Fibroblast of skin of abdomen (primary cell): ENCODE measurements at places on chromosomes 2 and 18.

DNA sequence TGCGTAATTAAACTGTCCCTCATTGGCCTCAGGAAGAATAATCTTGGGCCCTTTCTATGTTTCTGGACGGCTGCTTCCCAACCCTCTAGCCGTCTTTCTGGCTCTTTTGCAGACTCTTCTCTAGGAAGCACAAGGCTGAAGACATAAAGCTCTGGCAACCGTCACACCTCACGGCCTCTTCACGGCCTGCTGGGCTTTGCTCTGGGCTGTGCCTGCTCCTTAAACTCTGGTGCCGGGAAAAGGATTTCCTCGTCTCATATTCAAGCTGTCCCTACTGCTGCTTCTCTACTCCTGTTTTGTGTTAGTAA is 36.0 kb upstream of the WIPF1 start:
- no peak for DNase-seq

DNA sequence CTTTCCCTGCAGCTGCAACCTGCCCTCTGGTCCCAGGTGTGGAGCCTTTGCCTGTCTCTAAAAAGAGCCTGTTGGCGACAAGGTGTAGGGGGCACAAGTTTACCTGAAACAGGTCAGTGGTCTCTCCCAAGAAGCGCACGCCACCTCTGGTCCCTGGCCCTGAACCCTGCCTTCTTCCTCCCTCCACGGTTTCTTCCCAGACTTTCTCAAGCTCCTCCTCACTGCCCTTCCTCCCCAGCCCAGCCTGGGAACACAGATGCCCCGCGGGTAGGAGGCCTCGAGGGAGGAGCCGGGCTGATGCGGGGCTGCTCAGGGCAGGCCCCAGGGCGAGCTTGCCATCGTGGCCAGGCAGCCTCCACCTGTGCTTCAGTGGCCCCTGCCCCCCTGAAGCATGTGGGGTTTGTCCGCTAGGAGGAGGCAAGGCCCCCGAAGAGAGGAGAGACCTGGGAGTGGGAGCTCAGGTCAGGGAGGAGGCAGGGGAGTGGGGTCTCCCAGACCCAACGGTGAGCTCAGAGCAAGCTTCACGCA is 89.5 kb downstream of the SMAD7 start:
- DNase-seq, result no peak

- no peak for DNase-seq
Measured at GRCh38 chr18:54220406-54220805, 4.1 kb downstream of the MBD2 start.

- no peak for DNase-seq
Measured at GRCh38 chr18:51537487-51537886, 340.0 kb upstream of the MEX3C start.

- no peak for DNase-seq
Measured at GRCh38 chr18:23683671-23684070, 5.6 kb upstream of the LAMA3 start.

DNA sequence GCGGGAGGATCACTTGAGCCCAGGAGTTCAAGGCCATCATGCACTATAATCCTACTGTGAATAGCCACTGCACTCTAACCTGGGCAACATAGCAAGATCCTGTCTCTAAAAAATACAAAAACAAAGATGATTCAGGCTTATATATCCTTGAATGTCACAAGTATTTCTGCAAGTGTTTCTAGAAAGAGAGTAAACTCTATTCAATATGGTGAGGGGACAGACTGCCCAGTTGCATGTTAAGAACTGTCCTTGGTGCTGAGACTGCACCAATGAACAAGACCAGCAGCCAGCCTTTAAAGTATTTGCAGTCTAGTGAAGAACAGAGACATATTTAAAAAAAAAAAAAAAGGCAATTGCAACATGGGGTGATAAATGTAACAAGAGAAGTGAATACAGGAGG is 16.4 kb downstream of the MAP3K19 start:
- peak; percentile 36 for DNase-seq

GRCh38 chr2:143177096-143177786 is 48.0 kb downstream of the ARHGAP15 start:
- DNase-seq, result no peak

DNA sequence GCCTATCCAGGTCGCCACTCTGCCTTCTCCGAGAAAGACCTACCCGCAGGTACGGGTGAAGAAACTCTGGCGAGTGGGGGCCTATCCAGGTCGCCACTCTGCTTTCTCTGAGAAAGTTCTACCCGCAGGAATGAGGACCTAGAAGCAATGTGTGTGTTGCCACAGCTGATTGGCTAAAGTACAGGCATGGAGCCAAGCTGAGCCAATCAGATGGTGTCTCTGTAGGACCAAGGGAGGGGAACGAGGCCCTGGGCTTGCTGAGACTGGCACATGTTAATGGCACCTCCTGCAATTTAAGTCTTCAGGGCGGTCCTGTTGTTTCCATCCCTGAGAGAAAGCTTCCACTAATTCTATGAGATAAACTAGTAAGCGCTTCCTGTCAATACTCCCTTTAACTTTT is 82.3 kb downstream of the KCTD1 start:
- DNase-seq, result no peak

GRCh38 chr2:24489465-24490180 is 1.4 kb upstream of the NCOA1 start:
- DNase-seq, result no peak

DNA sequence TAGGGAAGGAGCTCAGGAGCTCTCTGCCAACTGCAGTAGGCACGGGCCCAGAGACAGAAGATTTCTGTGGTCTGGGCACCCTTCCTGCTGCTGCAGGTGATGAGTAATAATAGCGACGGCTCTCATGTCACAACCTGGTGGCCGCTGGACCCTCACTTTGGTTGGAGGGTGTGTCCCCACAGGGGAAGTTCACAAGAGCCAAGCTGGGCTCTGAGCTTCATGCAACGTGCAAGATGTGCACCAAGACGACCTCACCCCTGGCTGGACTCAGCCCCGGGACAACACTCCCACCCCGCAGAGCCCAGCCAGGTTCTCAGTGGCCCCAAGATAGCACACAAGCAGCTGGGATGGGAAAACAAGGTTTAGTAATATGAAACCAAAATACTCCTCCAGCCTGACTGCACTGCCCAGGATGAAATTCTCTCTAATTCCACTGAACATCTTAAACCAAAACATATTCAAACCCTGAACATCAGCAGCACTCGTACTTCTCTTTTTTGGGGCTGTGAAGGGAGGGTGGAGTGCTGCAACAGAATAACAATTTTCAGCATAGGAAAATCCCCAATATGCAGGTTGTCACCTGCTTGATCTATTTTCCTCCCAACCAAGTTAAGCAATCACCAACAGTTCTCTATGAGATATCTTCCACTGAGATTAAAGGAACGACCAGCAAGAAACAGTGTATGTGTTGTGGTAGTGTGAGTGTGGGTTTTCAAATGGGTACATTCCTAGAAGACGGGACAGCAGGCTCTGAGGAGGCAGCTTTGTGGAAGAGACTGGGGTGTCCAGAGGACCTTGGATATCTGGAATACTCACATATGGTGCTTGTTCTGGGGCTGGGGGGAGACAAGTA is 26.5 kb downstream of the BCL2 start:
- no peak for DNase-seq

DNA sequence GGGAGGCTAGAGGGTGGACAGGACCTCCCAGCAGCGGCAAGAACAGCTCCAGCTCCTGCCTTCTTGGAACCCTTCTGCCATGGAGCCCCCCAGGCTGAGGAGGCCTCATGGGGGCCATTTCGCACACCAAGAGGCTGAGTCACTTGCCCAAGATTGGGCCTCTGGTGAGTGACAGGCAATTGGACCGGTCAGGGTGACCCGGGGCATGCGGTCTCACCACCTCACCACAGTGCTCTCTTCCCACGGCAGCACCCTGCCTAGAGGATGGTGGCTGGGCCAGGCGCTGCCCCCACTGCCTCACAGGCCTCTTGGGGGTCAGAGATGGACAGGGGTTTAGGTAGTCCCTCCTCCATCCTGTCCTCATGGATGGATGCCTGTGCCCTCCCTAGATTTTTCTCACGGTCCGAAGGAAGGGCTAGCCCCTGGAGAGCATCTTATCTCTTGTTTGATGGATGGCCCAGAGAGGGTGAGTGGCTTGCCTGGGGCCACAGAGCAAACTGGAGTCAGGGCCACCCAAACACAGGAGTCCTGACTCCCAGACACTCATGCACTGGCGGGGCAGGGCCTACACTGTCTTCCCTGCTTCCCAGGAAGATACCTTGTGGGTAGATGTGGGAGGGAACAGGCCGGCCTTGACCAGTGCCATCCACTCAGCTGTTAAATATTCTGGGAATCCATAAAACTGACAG is 119.2 kb downstream of the INHBB start:
- DNase-seq, result no peak

GRCh38 chr2:176117823-176118371 is 1.3 kb downstream of the HOXD10 start:
- DNase-seq, result no peak

DNA sequence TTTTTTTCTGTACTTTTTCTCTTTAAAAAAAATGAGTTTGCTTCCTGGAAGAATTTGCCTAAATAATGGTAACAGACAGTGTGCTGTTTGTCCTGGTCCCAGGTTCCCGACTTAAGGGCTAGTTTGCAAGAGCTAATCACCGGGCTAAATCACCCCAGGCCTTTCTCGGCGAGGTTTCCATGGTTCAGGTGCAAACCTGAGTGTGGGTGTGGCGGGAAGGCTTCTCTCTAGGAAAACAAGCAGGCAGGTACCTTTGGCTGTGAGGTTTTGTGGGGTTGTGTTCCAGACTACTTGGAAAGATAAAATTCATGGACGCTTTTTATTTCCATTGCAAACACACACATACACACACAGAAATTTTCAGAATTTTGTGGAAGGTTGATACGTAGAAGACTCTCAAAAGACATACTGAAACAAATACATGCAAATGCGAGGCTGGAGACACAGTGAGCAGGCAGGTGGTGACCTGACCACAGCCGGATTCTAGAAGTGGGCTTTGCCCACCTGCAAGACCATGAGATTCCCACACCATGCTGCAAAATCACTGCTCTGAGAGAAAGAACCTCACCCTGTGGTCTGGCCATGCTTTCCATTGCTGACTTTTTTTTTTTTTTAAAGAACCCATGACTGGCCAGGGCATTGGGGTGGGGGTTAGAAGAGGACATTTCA is 815 bp downstream of the CNDP1 start:
- no peak for DNase-seq

GRCh38 chr2:138079976-138080375 is 115.7 kb downstream of the HNMT start:
- DNase-seq, result no peak

DNA sequence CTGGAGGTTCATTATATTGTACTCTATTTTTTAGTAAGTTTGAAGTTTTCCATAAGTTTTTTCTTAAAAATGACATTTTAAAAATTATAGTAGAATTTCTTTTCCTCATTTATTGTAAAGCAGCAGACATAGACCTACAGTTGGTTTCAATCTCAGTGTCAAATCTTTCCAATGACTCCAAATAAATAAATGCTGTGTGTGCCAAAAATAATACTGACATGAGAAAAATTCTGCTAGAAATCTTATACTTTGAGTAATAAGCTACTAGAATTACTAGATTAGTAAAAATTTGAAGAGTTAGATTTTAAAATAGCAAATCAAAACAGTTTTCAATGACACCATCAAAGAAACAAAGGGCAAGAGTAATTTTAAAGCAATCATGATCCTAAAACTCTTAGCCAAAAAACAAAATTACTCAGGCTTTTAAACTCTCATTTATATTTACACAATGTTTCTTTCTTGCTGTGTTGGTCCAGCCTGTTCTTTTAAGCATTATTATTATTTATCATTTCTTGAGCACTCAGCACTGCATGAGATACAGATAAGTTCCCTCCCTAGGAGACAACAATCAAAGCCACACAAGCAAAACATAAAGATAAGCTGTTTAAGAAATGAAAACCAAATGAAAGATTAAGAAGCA is 8.3 kb upstream of the KANSL1L start:
- no peak for DNase-seq

DNA sequence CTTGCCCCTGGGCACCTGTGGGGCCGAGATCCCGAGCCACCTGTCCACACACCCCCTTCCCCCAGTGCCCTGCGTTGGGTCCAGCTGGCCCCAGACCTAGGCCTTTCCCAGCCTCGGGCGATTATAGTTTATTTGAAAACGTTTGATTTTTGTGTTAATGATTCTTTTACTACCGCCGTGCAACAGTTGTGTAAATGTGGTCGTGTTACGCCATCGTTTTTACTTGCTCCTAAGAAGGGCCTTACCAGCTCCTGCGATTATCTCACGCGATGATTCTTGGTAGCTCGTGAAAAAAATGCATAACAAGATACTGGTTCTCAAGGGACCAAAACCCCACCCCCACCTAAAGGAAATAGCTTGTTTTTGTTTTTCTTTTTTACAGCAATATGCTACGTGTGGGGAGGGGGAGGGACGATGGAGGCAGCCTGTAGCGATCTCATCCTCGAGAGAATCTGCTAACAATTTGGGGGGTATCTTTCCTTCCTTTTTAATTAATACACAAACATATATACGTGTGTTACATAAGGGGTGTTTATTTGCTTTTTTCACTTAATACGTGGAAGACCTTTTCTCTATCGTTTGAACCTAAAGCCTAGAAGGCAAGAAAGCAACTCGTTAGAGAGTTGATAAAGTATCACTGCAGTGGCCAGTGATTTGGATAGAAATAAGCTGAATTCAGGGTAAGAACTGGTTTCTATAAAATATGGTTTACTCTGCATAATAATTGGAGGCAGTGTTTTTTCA is 1.0 kb downstream of the ZDBF2 start:
- peak; percentile 26 for DNase-seq

DNA sequence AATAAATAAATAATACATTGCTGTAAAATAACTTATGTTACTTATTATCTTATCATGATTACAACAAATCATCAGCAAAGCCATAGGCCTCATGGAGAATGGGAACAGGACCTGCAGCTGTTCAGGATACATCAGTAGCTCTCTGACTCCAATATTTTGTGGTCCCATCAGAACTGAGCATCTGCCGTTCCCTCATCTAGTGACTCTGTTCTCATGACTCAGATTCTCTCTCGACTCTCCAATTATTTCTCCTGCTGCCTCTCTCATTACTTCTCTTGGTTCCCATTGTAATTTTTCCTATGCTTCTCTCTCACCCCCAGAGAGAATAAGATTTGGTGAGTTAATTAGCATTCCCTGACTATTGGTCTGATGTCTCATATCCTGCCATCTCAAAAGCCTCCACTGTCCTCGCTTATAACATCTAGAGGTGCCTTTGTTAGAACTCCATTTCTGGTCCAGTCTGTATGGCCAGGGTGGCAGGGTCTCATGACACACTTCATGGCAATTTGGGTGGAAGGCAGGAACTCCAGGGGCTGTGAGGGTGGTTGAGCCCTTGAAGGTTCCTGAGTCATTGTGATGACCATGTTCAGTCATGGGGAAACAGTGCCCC is 78.0 kb upstream of the TANC1 start:
- peak; percentile 28 for DNase-seq

- DNase-seq, result no peak
Measured at GRCh38 chr2:100991404-100991773, 10.7 kb upstream of the RPL31 start.

DNA sequence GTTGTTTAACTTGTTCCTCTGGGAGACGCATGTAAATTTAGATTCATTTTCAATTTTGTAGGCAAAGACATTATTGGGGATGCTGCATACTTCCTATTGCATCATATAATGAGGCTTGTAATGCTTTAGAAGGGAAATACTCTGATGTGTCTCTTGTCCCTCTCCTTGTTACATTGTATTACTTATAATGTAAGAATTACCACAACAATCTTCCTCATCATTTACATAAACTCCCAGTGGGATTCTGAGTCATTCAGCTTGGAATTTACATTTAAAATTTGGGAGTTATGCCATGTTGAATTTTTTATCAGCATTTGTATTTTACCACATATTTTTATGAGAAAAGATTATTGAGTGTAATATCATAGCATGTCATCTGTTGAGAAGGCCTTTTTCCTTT is 963.4 kb upstream of the NRXN1 start:
- DNase-seq, result peak; percentile 94

GRCh38 chr2:101340141-101340551 is 31.6 kb upstream of the RNF149 start:
- DNase-seq, result peak; percentile 14

GRCh38 chr18:8734496-8734895 is 29.1 kb downstream of the MTCL1 start:
- no peak for DNase-seq
